ENCODE measurements at places on chromosomes 7 and 10. TPM values are rescaled to one million over a fixed set of nuclear protein-coding genes. Genes with fewer than 3 reads are reported as not detected.

IL6 gene
- 16.5 TPM for polyA plus RNA-seq

CALHM1 gene
- not detected for polyA plus RNA-seq

ZPBP gene
- polyA plus RNA-seq, result not detected

CUX1 gene
- 15.5 TPM for polyA plus RNA-seq

CRTAC1 gene
- 1.4 TPM for polyA plus RNA-seq

VTI1A gene
- 10.8 TPM for polyA plus RNA-seq

DPP6 gene
- not detected for polyA plus RNA-seq

RELN gene
- polyA plus RNA-seq, result 0.22 TPM

CALML3 gene
- polyA plus RNA-seq, result not detected

CHN2 gene
- polyA plus RNA-seq, result 1.4 TPM
